Suprapubic skin (tissue), 4 donors: ENCODE measurements at places on chromosomes 4 and X. TPM values are rescaled to one million over a fixed set of nuclear protein-coding genes. Genes with fewer than 3 reads are reported as not detected.

DNA sequence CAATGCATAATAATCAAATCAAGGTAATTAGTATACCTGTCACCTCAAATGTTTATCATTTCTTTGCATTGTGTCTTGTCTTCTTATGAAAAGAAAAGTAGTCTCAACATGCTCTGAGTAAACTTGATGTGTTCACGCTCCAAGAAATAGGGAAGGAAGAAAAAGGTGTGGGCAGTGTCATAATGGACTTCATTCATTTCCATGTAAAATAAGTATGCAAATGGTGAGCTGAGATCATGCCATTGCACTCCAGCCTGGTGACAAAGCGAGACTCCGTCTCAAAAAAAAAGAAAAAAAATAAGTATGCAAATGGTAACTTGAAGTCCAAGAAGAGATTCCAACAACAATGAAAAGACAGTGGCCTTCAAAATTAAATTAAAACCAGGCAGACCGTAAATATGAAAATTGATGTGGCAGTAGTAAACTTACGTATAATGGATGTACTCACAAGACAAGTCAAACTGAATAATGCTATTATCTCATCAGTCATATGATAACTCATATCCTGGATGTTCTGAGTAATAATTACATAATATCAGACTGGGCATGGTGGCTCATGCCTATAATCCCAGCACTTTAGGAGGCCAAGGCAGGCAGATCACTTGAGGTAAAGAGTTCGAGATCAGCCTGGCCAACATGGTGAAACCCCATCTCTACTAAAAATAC lies 6.0 kb upstream of the CWH43 start:
- H3K4me1 ChIP-seq, result peaks cover 4% of the 10 kb centered on the region
- H3K4me3 ChIP-seq, result no peak overlapping the region
- H3K27me3 ChIP-seq, result peaks cover 3% of the 10 kb centered on the region
- H3K36me3 ChIP-seq, result no peaks in the 10 kb centered on the region
- H3K27ac ChIP-seq, result no peak overlapping the region

GRCh38 chr4:70749313-70749712 lies 27.5 kb downstream of the RUFY3 start:
- no peak overlapping the region for H3K4me3 ChIP-seq
- peaks cover 2% of the 10 kb centered on the region for H3K36me3 ChIP-seq
- no peak overlapping the region for H3K27ac ChIP-seq
- H3K4me1 ChIP-seq, result no peaks in the 10 kb centered on the region
- no peak for DNase-seq
- no peaks in the 10 kb centered on the region for H3K27me3 ChIP-seq

DNA sequence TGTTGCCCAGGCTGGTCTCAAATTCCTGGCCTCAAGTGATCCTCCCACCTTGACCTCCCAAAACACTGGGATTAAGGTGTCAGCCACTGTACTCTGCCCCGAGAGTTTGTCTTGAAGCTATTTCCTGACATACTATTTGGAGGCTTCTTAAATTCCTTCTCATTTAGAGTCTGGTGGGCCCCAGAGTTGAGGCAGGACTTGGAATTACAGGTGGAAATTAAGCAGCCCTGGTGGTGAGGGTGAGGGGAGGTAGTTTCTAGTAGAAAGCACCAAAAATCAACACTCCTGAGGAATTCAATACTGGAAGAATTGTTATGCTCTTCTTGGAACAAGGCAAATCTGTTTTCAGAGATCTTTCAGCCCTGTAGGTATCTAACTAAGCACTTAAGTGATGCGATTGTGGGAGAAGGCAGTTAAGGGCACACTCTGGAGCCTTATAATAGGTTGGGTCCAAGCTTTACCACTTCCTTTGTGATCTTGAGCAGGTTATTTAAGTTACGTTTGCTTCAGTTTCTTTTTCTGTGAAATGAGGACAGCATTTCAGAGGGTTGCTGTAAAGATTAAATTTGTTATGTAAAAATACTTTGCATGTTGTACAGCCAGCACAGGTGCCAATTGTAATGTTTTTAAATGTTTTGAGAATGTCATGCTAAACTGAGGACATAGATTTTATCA lies 200.7 kb downstream of the SOWAHB start:
- H3K27me3 ChIP-seq, result peaks cover 4% of the 10 kb centered on the region
- no peak overlapping the region for H3K4me3 ChIP-seq
- no peaks in the 10 kb centered on the region for H3K4me1 ChIP-seq
- DNase-seq, result no peak

DNA sequence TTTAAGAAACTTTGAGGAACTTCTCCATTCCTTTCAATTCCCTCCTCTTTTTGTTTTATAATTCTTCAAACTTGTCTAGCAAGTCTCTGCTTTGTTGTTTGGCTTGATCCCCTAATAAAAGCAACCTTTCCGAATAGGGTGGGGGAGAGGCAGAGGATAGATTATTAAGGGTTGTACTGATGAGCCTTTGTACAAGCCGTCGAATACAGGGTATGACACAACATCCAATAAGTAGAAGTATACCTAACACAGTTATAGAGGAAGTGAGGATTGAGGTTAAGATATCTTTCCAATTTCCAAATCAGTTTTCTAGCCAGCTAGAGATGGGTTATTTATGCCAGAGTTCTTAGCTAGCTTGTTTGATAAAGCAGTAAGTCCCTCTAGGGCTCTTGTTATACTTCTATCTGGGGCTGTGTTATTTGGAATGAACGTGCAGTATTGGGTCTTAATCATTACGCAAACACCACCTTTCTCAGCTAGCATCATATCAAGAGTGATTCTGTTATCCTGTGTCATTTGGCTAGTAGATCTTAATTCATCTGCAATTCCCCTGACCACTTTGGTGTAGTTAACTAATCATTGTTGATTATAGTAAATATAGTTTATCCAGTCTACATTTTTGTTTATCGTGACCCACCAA lies 18.5 kb downstream of the METAP1 start:
- DNase-seq, result no peak
- H3K36me3 ChIP-seq, result no peaks in the 10 kb centered on the region
- H3K27ac ChIP-seq, result no peak overlapping the region
- no peaks in the 10 kb centered on the region for H3K27me3 ChIP-seq
- H3K4me1 ChIP-seq, result no peaks in the 10 kb centered on the region

DNA sequence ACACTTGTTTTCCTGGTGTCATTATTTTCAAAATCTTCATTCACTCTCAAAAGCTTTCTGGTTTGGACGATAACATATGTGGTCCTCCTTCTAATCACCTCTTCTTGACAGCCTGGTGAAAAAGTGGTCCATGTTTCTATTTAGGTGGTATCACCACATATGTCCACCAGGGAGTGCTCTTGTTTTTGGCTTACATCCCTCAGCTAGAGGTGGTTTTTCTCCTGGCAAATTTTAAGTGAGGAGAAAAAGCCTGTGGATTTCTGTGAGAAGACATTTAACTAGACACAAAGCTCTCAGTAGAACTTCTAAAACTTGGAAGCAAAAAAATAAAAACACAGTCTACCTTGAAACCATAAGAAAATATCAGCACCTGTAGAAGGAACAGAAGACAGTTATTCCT lies 58.0 kb upstream of the FRMPD4 start:
- no peaks in the 10 kb centered on the region for H3K36me3 ChIP-seq
- H3K27ac ChIP-seq, result no peak overlapping the region
- no peaks in the 10 kb centered on the region for H3K4me1 ChIP-seq
- no peaks in the 10 kb centered on the region for H3K27me3 ChIP-seq
- DNase-seq, result no peak

DNA sequence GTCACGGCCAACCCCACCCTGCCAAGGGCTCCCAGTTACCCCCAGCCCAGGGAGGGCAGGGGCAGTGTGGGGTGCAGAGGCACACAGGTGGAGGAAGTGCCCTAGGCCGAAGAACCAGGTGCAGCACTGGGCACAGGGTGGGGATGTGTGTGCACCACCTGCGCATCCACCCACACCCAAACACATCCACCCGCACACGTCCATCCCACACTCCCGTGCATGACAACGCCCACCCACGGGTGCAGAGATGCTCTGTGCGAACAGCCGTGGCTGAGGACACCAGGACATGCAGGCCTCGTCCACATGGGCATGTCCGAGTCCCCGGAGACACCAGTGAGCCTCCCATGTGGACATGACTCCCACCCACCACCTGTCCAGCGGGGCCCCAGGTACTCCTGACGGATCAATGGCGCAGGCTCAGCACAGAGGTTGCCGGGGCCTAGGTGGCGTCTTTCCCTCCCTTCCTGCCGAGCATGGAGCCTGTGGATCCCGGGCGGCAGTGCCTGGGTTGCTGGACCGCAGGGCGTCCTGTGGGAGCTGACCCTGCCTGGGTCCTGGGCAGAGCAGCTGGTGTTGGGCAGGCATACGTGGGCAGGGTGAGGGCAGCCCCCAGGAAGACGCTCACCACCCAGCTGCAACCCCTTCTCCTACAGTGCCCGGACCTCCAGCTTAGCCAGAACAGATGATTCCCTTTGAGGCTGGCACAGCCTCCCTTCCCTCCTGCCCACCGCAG lies 19.6 kb downstream of the CTBP1 start:
- no peaks in the 10 kb centered on the region for H3K27me3 ChIP-seq
- no peak overlapping the region for H3K4me3 ChIP-seq
- peaks cover 86% of the 10 kb centered on the region for H3K36me3 ChIP-seq

AP1S2 gene
- 21.3 TPM for total RNA-seq
